ENCODE measurements at places on chromosomes 12 and 14.

GRCh38 chr12:24470050-24470449 is 478.9 kb downstream of the BCAT1 start:
- DNase-seq = no peak

GRCh38 chr12:19003141-19003540 is 126.4 kb upstream of the PLEKHA5 start:
- no peak for DNase-seq

GRCh38 chr14:94394581-94395207 is 6.3 kb upstream of the SERPINA1 start:
- no peak for DNase-seq

DNA sequence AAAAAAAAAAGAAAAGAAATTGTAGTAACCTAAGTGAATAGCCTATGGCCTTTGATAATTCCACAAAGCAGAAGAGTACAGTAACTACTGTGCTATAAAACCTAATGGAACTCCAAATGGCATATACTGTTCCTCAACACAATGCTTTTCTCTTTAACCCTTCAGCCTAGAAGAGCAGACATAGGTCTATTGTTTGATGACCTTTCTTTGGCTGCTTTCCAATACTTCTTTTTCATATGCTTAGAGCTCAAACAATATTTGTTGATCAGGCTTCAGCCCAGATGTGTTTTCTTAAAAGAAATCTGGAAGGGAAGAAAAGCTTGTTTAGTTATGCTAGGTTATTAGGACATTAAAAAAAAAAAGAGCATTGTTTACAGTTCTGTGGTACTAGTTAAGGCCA is 116.4 kb downstream of the NTN4 start:
- no peak for DNase-seq

- no peak for DNase-seq
These were observed 340.9 kb downstream of the ALG10 start for GRCh38 chr12:34363050-34363673.

DNA sequence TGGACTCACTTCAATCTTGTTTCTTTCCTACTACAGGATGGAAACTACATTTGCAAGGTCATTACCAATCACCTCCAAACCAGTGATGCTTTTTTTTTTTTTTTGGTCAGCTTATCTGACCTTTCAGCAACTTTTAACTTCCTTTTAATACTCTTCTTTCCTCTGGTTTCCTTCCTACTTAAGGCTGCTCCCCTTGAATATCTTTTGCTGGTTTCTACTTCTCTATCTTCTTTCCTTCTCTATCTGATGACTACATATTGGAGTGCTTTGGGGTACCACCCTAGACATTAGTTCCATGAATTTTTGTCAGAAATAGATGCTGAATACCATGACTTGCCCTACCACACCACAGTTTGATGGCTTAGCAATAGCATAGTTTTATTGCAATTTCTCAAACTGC is 197.7 kb upstream of the DDHD1 start:
- no peak for DNase-seq

DNA sequence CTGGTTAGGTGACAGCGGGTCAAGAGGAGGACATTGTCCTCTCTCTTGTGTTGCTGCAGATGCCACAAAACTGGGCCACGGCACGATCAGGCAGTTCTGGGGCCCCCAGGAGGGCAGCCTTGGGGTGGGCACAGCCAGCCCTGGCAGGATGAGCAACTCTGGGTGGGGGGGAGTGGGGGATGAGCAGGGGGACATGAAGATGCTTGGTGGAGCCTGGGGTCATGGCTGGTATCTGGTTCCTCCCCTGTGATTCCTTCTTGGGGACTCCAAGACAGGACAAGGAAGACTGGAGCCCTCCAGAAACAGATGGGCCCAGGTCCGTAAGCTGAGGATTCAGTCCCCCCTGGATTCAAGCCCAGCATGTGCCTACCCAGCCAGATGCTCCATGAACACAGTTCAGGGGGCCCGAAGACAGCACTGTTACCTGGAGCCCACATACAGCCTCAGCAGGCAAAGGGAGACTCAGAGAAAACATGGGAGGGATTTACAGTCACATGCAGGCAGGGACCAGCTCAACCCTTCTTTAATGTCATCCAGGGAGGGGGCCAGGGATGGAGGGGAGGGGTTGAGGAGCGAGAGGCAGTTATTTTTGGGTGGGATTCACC is 10.4 kb downstream of the SERPINA1 start:
- no peak for DNase-seq

DNA sequence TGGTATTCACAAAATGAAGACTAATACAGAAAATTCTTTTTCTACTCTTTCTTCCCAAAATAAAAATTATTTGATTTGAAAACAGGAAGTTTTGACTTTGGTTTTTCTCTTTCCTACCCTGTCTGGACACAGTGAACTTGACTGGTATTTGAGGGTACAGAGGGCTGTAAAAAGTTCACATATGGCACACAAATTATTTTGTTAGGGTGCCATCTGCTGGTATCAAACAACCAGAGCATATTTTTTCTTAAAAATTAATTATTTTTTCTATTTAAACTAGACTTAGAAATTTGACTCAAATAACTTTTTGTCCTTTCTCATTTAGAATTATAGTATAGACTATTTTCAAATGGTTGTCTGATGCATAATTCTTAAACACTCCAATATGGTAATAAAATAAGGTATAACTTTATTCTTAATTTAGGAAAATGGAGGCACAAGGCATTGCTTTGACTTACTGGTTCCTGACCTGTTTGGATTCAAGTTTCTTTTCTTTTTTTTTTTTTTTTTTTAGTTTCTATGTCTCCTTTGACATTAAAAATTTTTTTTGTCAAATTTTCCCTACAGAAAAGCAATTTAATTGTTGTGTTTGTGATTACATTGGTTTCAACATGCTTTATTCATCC is 390.6 kb downstream of the PRKD1 start:
- DNase-seq = no peak

GRCh38 chr14:63175531-63175930 is 28.7 kb upstream of the RHOJ start:
- DNase-seq = no peak

DNA sequence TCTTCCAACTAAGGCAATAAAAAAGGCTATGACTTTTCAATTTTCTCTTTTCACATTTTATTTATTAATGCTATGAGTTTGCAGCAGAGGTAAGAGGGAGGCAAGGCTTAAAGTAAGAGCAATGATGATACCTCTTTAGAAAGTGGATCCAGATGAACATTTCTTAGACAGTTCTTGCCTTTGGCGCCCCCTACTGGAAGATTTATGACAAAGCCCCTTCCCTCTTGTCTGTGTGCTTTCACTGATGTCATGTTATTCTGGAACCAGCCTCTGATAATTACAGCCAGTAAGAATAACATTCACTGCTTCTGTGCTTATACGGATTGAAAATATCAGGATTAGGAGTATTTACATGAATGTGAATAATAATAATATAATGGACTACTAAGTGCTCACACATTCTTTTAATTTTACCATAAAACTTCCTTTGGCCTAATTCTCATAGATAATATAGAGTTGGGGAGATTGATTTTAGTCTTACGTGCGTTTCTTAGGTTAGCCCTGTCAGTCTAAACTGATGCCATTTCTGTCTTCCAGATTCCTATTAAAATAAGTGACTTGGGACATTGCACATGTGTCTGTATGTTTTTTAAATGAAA is 1929.9 kb upstream of the SEL1L start:
- DNase-seq = no peak

- DNase-seq = no peak
These were observed 249.9 kb downstream of the CCDC91 start for GRCh38 chr12:28440081-28440608.

DNA sequence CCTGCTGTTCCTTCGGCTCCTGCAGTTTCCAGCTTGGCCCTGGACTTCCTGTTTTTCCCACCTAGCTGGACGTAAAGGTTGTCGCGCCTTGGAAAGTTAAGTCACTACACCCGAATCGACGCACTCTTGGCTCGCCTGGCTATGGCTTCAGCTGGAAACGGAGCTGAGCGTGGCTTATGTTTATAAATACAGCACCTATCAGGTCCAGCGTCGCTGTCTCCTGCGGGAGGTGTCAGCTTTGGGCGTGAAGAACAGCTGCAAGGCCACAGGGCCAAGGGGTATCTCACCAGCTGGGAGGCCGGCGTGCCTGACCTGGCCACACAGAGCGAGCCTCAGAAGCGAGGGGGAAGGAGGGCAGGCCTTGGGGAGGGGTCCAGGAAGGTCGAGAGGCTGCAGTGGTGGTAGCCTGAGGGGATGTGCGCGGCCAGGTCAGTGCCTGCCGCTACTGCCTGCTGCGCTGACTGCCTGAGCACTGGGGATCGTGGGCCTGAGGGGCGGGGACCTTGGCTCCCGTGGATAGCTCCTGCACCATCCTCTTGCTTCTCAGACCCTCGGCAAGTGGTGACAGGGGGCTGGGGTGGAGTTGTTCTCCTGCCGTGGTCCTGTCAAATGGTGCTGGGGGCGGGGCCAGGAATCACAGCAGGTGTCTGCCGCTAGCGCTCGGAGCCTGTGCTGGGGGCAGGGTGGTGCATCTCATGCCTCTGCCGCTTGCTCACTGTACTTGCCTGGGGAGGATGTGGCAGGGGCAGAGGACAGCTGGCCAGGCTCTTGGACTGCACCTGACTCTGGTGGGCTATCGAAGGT is 12.5 kb downstream of the PACS2 start:
- DNase-seq = no peak

DNA sequence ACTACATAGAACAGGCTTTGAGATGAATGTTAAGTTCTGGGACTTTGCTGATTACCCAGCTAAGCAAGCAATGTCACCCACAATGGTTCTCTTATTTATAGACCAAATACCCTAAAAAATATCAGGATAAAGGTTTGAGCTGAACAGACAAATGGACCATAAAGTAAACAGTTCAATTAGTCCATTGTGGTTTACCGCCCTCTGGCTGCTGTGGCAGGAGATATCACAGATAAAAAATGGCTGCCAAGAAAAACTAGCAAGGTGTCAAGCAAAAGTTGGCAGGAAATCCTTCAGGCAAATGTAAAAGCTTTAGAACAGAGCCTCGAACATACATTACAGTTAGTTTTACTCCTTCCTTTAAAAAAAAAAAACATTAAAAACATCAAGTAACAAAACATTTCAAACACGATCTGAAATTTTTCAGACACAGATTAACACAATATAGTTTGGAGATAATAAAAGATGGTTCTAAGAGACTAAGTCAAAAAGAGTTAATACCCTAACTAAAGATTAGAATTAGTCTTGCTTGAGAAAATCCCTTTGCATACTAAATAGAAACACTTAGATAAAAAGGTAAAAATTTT is 41.3 kb downstream of the MED13L start:
- peak; percentile 18 for DNase-seq

DNA sequence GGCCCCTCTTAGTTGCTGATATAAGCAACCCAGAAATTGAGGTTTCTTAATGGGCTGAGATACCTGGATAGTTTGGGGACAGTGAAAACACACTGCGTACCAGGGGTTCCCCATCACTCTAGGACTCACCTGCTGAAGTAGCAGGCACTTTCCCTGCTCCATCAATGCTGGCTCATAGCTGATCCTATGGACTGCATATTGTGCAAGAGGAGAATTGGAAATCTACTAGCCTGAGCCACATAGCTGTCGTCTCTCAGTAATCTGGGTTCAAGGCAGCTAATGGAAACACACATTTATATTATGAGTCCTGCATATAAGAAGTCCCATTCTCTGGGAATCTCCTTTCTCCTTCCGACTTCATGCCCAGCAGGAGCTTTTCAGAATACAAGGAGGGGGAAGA is 7.3 kb upstream of the DUSP6 start:
- no peak for DNase-seq

DNA sequence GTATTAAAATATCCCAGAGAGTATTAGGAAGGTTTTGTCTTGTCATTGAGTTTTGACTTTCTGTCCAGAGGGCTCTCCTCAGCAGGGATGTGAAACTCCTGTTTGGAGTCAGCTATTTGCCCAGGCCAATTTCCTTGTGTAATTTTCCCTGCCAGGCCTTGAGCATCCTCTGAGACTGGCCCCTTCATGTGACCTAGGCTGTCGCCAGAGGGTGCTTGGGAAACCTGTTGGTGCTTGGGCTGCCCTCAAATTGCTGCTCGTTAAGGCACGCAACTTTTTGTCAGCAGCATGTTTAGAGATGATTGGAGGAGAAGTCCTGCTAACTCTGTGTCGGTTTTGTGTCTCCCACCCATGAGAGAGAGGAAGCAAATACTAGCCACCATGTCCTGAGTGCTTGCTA is 39.1 kb downstream of the IQSEC3 start:
- no peak for DNase-seq

DNA sequence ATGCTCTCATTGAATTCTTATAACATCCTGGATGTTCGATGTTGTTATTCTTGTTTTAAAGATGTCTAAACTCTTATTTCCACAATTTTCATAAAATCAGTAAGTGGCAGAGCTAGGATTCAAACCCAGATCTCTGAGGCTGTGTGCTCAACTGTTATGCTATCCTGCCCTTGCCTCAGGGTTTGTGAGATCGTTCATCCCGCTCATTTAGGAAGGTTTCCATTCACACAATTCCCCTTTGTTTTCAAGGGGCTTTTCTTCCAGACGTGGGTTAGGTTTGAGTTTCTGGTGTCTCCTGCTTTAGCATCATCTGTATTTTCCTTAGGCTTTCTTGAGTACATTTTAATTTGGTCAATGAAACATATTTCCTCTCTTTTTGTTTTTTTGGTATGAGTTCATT is 69.3 kb downstream of the APAF1 start:
- no peak for DNase-seq

Data from effector memory CD8-positive, alpha-beta T cell (primary cell).